ENCODE measurements at places on chromosomes 2 and 18.

GRCh38 chr2:99970292-99970868 lies 172.0 kb downstream of the AFF3 start:
- DNase-seq, result no peak

GRCh38 chr2:27191070-27191829 lies 20.6 kb upstream of the ATRAID start:
- peak; percentile 10 for DNase-seq

GRCh38 chr2:108898315-108899082 lies 90.5 kb downstream of the EDAR start:
- no peak for DNase-seq

DNA sequence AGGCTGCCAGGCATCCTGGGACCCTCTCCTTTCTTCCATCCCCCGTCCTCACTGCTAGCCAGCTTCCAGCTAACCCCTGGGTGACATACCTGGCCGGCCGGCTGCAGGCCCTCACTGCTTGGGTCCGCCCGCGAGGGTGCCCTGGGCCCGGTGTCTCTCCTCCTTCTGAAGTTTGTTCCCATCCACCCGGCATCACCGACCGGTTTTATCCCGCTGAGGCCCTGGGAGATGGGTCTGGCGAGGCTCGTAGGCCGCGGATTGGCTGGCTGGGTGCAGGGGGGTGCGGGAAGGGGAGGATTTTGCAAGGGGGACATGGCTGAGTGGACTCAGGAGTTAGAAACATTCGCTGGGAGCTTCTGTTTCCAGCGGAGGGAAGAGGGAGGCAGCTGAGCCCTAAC lies at the start of gene PAX8:
Gene PAX8 (minus strand): TSS at position 180 of the 398 bp plus-strand sequence. CDS start 527 bp downstream, outside the sequence.
- DNase-seq, result no peak

GRCh38 chr18:74420481-74420880 lies 36.6 kb downstream of the DIPK1C start:
- no peak for DNase-seq

DNA sequence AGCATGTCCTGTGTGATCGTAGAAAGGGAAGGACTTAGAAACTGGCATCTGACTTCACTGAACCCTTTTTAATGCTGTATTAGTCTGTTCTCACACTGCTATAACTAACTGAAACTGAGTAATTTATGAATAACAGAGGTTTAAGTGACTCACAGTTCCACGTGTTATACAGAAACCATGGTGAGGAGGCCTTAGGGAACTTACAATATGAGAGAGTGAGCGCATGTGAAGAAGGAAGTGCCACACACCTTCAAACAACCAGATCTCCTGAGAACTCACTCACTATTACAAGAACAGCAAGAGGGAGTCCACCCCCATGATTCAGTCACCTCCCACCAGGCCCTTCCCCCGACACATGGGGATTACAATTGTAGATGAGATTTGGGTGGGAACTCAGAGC lies 811.3 kb downstream of the CPS1 start:
- no peak for DNase-seq

DNA sequence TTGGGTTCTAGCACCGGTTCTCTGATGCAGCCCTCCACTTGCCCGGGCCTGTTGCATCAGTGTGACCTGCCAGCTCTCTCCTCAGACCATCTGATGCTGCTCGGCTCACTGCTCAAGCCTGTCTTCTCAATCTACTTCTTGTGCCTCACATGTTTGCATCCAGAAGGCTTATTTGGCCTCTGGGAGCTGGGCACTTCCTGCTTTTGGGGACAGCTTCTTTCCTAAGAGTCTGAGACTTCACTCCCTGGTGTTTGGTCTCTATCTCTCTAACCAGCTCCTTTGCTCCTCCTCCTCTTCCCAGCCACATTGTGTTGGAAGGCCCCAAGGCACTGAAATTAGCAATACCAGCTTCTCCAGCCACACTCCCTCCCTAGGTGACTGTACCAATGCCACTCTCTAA lies 212.8 kb downstream of the CDCA7 start:
- no peak for DNase-seq

DNA sequence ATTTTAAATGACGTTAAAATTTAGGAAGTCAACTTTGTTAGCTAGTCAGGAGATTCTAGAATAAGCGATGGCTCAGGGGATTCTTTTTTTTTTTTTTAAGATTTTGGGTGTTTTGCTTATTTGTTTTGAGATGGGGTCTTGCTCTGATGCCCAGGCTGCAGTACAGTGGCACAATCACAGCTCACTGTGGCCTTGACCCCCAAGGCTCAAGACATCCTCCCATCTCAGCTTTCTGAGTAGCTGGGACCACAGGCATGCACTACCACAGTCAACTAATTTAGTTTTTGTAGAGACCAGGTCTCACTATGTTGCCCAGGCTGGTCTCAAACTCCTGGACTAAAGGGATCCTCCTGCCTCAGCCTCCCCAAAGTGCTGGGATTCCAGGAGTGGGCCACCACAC lies 16.9 kb downstream of the ATL2 start:
- no peak for DNase-seq

GRCh38 chr2:150174056-150174805 lies 313.2 kb downstream of the RND3 start:
- no peak for DNase-seq

DNA sequence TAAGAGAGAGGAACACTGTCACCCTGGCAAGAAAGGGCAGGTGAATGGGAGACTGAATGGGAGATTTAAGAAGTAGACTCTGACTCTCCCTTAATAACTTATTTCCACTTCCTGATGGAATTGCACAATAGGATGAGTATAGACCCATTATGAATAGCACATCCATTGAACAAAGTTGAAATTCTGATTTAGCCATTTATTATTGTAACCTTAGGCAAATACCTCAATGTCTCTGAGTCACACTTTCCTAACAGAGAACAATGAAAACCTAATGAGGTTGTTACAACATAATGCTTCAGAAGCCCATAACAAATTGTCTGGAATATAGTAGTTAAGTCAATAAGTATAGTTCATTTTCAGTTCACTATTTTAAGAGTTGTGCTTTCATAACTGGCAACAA lies 78.9 kb downstream of the NRXN1 start:
- DNase-seq, result no peak

DNA sequence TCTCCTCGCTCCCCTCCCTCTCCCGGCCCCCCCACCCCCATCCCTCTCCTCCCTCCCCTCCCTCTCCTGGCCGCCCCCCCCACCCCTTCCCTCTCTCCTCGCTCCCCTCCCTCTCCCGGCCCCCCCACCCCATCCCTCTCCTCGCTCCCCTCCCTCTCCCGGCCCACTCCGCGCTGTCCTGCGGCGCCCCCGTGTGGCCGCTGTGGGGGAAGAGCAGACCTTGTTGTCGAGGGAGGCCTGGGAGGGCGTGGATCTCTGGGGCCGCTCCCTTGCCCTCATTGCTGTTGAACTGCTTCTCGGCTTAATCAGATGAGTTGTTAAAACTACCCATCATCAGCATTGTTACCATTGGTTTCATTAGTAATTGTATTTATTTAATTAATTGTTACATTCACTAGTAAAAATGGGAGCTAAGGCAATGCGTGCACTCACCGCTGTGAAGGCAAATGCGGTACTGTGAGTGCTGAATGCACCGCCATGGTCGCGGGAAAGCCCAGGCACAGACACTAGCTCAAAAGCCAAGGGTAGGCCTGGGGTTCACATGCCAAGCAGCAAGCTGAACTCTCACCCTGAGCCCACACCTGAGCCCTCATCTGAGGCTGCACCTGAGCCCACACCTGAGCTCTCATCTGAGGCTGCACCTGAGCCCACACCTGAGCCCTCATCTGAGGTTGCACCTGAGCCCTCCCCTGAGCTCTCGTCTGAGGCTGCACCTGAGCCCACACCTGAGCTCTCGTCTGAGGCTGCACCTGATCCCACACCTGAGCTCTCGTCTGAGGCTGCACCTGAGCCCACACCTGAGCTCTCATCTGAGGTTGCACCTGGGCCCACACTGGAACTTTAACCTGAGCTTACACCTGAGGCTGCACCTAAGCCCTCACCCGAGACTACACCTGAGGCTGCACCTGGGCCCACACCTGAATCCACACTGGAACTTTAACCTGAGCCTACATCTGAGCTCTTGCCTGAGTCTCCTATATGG lies 8.8 kb downstream of the RTP5 start:
- peak; percentile 75 for DNase-seq

DNA sequence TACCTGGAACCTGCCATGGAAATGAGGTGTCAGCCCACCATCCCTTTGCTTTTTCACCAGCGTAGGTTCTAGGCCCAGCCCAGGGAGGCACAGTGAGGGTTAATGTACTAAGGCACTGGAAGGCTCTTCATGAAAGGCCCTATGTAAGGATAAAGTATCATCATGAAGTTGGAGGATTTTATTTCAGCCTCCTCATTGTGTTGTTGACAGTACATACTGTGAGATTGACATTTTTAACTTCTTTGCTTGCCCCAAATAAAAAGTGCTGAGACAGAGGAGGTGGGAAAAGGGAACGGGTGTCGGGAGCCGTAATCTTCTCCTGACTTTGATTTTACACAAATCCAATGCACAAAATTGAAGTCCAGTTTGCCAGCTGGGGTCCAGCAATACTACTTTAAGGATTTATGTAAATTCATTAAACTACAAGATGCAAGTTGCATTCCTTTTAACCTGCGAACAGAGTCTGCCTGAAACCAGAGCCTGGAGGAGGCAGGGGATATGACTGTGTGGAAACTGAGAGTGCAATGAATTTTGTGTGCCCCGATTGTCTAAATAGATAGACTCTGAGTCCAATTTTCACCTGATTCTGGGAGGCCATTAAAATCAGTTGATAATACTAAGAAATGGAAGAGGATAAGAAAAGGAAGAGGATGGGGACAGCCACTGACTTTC lies 5.4 kb upstream of the NCKAP5 start:
- no peak for DNase-seq

- no peak for DNase-seq
These were observed 75.7 kb downstream of the RBMS1 start for GRCh38 chr2:160417745-160418397.

- no peak for DNase-seq
These were observed 31.3 kb downstream of the GATA6 start for GRCh38 chr18:22200611-22201225.

DNA sequence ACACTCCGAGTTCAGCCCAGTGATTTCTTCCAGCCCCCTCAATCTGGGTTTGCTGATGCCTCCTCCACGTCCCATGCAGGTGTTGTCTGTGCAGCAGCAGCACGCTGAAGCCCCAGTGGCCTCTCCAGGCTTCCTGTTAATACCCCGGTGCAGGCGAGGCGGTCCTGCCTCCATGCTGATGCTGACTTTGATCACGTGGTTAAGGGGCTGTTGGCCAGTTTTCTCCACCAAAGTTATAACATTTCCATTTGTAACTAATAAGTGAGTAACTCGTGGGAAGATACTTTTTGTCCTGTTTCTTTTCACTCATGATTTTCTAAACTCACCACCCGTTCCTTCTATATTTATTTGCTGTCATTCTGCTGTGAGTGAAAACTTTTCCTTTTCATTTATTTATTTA lies 42.5 kb upstream of the TMEM18 start:
- DNase-seq, result no peak

GRCh38 chr2:119681203-119681867 lies 2.3 kb downstream of the TMEM177 start:
- no peak for DNase-seq

DNA sequence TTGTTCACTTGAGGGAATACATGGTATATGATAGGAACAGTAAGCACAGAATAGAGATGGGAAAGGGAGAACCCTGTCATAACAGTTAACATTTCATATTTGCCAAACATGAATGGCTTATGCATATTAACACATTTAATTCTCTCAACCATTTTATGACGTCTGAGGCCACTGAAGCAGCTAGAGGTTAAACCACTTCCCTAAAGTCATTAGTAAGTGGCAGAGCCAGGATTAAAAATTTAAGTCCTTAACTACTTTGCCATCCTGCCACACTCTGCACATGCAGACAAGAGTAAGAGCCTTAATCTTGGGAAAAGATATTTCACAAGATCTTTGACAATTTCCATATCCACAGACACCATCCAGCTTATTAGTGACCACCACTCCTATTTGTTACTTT lies 2.1 kb downstream of the LIPT1 start:
- no peak for DNase-seq

DNA sequence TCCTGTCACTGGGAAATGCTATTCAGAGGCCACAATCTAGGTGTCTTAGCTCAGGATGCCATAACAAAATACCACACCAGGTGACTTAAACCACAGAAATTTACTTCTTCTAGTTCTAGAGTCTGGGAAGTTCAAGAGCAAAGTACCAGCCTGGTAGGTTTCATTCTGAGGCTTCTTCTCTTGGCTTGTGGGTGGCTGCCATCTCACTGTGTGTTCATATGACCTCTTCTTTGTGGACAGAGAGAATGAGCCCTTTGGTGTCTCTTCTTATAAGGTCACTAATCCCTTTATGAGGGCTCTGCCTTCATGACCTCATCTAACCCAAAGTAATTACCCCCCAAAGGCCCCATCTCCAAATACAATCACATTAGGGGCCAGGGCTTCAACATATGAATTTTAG lies 57.3 kb downstream of the RHOB start:
- DNase-seq, result no peak

GRCh38 chr2:234494361-234495250 lies 2.3 kb downstream of the ARL4C start:
- no peak for DNase-seq

DNA sequence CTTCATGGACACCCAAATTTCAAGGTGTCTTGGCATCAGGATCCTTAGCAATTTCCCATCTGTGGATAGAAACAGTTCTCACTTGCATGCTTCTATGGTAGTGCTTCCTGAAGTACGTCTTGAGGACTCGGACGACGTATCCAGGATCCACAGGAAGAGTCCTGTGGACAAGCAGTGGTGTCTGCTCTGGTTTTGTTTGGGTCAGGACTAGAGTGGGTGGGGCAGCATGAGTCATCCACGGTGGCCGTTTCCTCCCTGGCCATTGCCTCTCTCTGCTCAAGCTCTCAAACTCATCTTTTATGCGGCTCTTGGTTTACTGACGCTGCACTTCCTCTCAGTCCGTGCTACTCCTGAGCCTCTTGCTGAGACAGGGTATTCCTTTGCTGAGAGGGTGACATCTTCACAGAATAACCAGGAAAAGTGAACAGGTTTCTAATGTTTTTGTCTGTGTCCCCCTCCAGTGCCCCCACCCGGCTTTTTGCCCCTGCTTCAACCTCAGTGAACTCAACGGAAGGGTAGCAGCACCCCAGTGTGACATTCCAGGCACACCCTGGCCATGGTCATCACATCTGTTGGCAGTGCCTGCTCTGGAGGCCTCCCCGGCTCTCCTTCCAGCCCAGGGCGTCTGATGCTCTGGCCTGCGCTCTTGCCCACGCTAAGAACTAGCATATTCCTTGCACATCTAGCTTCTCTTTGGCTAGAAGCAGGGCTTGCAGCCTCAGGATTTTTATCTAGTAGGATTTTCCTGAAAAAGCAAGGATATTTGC lies 62.2 kb downstream of the ARMC9 start:
- no peak for DNase-seq

Data from stimulated activated naive CD4-positive, alpha-beta T cell treated with Interleukin-2 at 50 U/mL for 16 hours (primary cell).